ENCODE measurements at places on chromosomes 6 and 20.
A peak's percentile ranks its signal among the peaks of the same experiment; 100 is the strongest.

GRCh38 chr20:60381643-60382400, 423.6 kb downstream of the CDH26 start:
- no peaks in the 10 kb centered on the region for H3K27me3 ChIP-seq
- no peaks in the 10 kb centered on the region for H3K36me3 ChIP-seq
- H3K27ac ChIP-seq, result no peak overlapping the region
- H3K4me3 ChIP-seq, result no peak overlapping the region
- no peak for DNase-seq
- H3K4me1 ChIP-seq, result no peaks in the 10 kb centered on the region

DNA sequence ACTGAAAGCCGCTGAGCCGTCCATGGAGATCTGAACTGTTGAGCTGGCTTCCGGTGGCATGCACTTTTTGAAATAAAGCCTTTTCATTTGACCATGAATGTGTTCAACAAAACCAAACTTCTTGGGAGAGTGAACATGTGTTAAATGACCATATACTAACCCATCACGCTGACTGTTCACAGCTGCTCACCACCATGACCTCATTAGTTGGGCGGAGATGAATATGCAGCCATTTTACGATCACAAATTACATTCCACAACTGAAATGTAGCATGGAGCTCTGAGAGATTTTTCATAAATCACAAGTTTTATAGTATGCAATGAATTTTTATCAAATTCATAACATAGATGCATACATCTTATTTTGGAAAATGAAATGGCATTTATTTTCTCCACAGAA, 4.2 kb downstream of the RAMACL start:
- no peaks in the 10 kb centered on the region for H3K36me3 ChIP-seq
- DNase-seq, result no peak
- H3K4me1 ChIP-seq, result peaks cover 7% of the 10 kb centered on the region
- no peak overlapping the region for H3K27ac ChIP-seq

DNA sequence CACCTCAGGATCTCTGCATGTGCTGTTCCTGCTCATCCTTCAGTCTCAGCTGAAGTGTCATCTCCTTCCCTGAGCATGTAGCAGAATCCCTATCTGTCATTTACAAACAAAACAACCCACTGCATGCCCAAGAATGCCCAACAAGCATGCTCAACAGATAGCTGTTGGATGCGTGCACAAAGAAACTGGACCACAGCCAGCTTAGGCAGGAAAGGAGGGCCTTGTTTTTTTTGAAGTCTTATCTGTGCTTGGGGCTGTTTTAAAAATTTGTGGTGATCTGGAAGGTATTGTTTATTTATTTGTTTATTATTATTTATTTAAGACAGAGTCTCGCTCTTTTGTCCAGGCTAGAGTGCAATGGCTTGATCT, 18.5 kb upstream of the SLC16A10 start:
- no peaks in the 10 kb centered on the region for H3K36me3 ChIP-seq
- H3K27ac ChIP-seq, result no peak overlapping the region
- H3K4me1 ChIP-seq, result no peaks in the 10 kb centered on the region
- no peaks in the 10 kb centered on the region for H3K27me3 ChIP-seq
- no peak for DNase-seq

- peak overlapping the region; percentile 60 for H3K27ac ChIP-seq
- H3K27me3 ChIP-seq, result no peaks in the 10 kb centered on the region
- DNase-seq, result peak; percentile 60
These were observed 217.5 kb downstream of the GJA1 start for GRCh38 chr6:121652726-121653623.

- peaks cover 6% of the 10 kb centered on the region for H3K4me1 ChIP-seq
- H3K36me3 ChIP-seq, result no peaks in the 10 kb centered on the region
- H3K4me3 ChIP-seq, result no peak within 1 kb of the TSS
- H3K27ac ChIP-seq, result no peak within 1 kb of the TSS
These were observed at the start of gene UNC5CL for GRCh38 chr6:41039060-41039998. UNC5CL (minus strand) TSS chr6:41039221; CDS start chr6:41035074, 4,147 bp downstream.

DNA sequence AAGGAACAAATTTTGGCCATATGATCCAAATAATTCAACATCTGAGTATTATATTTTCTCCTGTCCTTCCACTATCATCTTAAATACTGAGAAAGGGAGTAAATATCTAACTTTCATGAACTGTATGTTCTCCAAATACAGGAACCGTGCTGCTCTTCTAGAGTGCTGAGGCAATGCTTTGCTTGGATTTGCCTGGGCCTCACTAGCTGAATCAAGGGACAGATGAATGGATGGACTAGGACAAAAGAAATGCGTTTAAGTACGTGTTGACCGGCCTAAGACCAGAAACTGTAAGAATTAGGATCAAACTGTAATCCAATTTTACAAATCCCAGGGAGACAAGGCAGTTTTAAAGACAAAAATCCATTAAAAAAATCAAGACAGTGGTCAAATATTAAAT, 362.4 kb upstream of the RUNX2 start:
- no peaks in the 10 kb centered on the region for H3K27me3 ChIP-seq
- H3K4me1 ChIP-seq, result no peaks in the 10 kb centered on the region
- no peak overlapping the region for H3K27ac ChIP-seq
- no peak for DNase-seq
- H3K4me3 ChIP-seq, result no peak overlapping the region

DNA sequence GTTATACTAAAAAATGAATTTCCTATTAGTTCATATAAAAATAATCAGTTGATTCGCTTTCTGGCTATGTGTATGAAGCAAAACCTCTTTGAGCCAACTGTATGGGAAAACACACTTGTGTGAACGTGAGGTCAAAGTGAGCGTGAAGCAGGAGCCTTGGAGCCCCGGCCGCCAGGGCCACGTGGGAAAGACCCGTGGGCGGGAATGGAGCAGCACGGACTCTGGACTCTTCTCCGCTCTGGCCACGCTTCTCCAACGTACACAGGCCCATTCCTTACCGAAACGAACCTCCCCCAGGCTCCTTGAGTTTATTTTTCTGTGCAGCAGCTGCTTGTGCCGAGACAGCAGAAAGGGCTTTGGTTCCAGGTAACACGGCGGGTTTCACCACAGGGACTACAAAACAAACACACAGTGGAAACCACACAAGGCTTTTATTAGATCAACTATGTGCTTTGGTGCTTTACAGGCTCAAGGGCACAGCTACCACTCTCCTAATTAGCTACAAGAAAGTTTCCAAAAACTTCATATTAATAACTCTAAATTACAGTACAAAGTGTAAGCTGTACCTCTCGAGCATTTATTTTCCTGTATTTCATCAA, 62.7 kb downstream of the TAF4 start:
- no peak for DNase-seq
- H3K4me3 ChIP-seq, result no peak overlapping the region
- peaks cover 4% of the 10 kb centered on the region for H3K4me1 ChIP-seq
- peaks cover 85% of the 10 kb centered on the region for H3K36me3 ChIP-seq
- no peaks in the 10 kb centered on the region for H3K27me3 ChIP-seq
- no peak overlapping the region for H3K27ac ChIP-seq

DNA sequence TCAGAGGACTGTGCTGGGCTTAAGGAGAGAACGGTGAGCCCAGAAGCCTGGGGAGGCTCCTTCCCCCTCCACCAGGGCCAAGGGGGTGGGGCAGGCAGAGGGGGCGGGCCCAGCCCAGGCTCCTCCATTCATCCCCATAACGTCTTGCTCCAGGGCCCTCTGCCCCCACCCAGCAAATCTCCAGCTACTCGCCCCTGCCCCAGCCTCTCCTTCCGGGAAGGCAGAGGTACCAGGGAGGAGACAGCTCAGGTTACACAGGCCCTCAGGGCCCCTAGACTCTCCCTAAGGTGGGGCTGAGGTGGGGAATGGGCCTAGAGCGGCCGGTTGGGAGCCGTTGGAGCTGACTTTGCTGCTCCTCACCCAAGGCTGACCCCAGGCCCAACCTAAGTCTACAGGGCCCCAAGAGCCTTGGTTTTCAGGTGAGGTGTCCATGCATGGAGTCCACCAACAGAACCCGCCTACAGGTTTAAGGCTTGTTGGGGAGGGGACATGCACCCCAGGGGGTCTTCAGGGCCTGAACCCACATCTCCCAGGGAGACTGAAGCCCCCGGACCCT, 1.2 kb downstream of the LAMA5 start:
- no peaks in the 10 kb centered on the region for H3K27me3 ChIP-seq
- no peaks in the 10 kb centered on the region for H3K36me3 ChIP-seq
- no peaks in the 10 kb centered on the region for H3K4me1 ChIP-seq
- peak overlapping the region; percentile 98 for H3K27ac ChIP-seq

- H3K27ac ChIP-seq, result no peak overlapping the region
- H3K4me1 ChIP-seq, result no peaks in the 10 kb centered on the region
- no peaks in the 10 kb centered on the region for H3K27me3 ChIP-seq
- H3K36me3 ChIP-seq, result no peaks in the 10 kb centered on the region
- H3K4me3 ChIP-seq, result no peak overlapping the region
These were observed 254.7 kb downstream of the EYS start for GRCh38 chr6:65452333-65452732.

GRCh38 chr20:58970146-58970545, 10.9 kb upstream of the NELFCD start:
- no peaks in the 10 kb centered on the region for H3K36me3 ChIP-seq
- no peaks in the 10 kb centered on the region for H3K4me1 ChIP-seq
- DNase-seq, result no peak
- no peak overlapping the region for H3K4me3 ChIP-seq
- no peak overlapping the region for H3K27ac ChIP-seq

DNA sequence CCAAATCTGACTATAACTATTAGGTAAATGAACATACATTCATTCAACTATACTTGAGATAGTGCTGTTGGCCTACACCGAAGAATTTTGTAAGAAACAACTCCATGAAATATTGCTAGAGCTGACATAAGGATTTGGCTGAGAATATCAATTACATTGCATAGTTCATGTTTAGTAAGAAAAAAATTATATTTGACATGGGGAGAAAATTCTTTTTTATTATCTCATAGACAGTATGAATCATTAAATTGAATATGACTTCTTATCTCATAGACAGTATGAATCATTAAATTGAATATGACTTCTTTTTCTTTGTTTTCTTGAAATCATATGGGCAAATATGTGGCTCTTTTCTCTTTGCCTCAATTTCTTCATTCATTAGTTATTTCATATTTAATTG, 212.3 kb upstream of the HSF2 start:
- no peaks in the 10 kb centered on the region for H3K27me3 ChIP-seq
- no peak overlapping the region for H3K4me3 ChIP-seq
- no peak for DNase-seq
- H3K36me3 ChIP-seq, result no peaks in the 10 kb centered on the region

DNA sequence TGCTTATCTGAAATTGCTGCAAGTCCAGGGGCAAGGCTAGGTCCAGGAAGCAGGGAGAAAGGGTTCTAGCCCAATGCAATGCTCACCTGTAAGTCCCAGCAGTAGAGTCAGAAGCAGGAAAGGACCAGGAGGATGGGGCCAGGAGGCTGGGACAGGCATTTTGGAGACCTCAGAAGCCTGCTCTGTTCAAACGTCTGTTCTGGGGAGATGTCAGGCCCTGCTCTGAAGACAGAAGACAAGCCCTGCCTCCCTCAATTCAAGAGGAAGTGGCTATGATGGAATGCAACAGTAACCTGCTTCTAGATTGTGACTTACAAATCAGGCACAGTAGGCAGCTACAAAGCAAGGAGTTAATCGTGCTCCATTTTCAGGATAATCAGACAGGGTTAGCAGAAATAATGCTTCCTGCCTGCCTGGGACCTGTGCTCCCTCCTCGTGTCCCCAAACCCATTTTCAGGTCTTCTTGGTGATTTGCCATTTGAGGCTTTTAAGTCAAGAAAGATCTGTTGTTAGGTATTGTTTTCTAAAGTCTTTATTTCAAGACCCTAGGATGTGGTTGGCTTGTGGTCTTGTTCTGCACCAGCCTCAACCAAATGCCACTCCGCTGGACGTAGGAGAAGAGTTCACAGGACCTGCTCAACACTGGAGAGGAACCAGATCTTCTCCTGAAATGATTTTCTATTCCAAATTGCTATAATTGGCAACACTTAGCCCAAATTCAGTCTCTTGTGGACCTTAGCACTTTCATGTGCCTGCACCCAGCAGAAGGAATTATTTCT, at the start of gene SIRPG:
Gene SIRPG, minus strand, starts transcription at position 224 of the 779 bp plus-strand sequence. Its CDS starts 65 bp downstream, at position 159.
- no peak for DNase-seq
- H3K27ac ChIP-seq, result no peak within 1 kb of the TSS
- no peaks in the 10 kb centered on the region for H3K4me1 ChIP-seq
- no peaks in the 10 kb centered on the region for H3K36me3 ChIP-seq

DNA sequence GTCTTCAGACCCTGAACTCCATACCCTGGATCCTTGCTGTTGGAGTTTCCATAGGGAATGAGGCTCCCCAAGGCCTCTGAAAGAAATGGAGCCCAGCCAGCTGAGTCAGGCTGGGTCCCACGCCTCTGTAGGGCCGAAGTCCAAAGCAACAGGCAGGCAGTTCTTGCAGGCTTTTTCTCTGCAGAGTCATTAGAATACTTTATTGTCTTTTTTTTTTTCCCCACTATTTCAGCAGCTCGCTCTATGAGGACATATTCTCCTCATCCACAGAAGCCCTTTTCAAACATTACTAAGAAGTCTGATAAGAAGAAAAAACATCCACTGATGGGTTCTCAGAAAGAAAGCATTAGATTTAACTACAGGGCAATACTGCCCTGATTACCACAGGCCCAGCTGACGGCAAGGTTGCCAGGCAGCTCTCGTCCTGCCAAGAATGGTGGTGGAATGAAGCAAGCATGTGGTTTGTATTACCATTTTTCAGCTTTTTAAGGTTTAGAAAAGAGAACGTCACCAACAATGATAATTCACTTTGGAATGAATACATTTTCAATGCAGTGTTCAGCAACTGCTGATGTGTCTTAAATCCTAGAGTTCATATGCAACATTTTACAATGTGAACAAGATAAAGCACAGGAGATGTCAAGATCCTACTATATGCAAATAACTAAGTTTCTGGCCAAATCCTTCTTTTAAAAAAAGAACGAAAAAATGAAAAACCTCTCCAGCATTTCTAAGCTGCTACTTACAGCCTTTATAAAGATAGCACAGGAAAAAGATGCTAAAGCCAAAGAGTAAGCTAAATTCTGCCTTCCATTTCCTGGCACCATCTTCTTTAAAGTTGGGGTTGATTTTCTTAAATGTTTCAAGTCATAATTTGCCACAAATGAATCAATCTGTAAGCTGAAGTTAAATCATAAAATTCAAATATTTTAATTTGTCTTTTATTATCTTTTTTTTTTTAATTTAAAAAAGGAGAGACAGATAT, 223.6 kb upstream of the CITED2 start:
- no peak overlapping the region for H3K4me3 ChIP-seq
- no peaks in the 10 kb centered on the region for H3K36me3 ChIP-seq
- DNase-seq, result peak; percentile 68
- H3K27ac ChIP-seq, result peak overlapping the region; percentile 26

- DNase-seq, result no peak
- no peaks in the 10 kb centered on the region for H3K36me3 ChIP-seq
- no peaks in the 10 kb centered on the region for H3K27me3 ChIP-seq
These were observed 87.9 kb upstream of the CNKSR3 start for GRCh38 chr6:154598399-154598798.

Data from right atrium auricular region (tissue), 2 donors.